ENCODE measurements at places on chromosomes 13 and 19.

- DNase-seq: no peak
Measured at GRCh38 chr13:43661161-43661830, 125.5 kb downstream of the ENOX1 start.

DNA sequence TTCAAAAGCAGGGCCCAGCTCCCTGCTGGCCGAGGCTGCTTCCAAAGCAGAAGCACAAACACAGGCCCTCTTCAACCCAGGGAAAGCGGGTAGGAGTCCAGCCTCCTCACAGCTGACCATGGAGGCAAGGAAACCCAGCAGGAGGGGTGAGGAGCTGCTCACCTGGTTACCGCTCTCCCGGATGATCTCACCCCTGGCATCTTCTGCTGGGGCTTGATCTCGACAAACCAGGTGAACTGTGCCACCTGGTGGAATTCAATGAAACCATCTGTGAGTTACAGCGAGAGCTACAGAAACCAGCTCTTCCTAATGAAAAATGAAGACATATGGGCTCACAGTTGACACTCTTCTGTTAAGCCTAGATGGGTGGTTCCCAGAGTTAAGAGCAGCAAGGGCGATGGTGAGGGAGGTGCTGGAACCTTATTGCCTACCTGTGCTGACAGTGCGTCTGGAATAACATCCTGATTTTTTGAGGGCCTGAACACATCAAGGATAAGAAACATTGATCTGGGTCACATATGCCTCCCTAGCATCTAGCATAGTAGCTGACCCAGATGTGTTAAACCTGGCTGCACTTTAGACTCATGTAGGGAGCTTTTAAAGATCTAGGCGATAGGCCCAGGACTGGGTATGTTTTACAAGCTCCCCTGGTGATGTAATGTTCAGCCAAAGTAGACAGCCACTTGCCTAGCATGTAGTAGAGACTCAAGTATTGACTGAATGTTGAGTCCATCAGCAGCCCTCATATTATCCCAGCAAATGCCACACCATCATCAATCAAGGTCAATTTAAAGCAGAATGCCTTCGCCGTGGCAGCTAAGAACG is 6.1 kb downstream of the DHRS12 start:
- no peak for DNase-seq

DNA sequence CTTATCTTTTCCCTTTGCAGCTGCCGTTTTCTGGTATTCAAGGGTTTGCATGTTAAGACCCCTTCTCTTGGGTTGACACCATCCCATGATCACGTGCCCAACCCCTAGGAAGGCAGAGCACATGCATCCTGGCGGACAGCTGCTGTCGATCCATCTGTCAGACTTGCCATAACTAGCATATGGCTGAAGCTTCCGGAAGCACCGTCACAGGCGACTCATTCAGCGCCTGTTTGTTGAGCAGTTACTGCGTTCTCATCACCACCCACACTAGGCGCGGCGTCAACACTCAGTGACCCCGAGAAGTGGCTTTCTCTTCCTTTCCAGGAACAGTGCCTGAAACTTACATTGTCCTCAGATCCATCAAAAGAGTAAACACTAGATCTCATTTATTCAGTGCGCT is 93.6 kb downstream of the SOX1 start:
- no peak for DNase-seq

DNA sequence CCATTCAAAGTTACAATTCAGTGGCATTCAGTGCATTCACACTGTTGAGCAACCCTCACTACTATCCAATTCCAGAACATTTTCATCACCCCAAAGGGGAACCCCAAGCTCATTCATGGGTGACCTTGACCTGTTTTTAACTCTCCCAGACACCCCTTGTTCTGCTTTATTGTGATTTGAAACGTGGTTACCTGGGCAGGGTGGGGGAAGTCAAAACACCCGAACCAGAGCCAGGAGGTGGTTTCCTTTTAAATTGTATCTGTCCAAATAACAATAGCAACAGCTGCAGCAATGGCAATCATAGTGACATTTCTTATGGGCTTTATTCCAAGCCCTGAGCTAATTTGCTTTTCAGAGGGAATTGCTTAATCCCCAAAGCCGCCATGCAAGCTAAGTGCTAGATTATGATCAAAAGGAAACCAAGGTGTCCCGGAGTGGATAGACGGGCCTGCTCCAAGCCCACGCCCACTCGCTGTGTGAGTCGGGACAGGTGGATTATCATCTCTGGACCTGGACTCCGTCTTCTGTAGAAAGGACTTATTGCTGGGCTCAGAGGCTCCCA is 6.1 kb downstream of the PTGIR start:
- no peak for DNase-seq

DNA sequence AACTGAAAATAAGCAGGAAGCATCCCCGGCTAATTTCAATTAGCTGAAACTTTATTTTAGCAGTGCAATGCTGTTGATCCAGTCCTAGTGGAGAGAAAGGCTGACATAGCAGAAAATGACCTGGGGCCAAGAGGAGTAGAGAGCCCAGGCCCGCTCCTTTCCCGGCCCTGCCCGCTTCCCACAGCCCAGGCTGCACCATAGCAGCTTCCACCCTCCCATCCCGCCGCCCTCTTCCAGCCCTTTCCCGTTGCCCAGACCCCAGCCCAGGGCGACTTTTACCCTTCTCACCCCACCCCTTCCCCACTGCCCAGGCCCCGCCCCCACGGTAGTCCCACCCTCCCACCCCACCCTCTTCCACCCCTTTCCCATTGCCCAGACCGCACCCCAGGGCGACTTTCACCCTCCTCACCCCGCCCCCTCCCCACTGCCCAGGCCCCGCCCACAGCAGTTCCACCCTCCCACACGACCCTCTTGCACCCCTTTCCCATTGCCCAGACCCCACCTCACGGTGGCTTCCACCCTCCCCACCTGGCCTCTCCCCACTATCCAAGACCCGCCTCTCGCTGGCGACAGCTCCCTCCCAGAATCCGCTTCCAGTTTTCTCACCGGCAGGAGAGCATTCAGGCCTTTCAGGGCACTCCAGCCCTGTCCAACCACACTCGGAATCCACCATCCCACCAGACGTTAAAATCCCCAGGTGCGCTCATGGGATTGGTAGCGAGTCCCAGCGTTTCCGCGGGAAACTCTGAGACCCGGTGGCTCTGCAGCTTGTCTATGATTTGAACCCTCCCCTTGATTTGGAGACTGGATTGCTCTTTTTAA is 8.3 kb downstream of the ZNF160 start:
- DNase-seq: no peak

- no peak for DNase-seq
Measured at GRCh38 chr19:14383661-14384555, 2.7 kb downstream of the ADGRE5 start.

DNA sequence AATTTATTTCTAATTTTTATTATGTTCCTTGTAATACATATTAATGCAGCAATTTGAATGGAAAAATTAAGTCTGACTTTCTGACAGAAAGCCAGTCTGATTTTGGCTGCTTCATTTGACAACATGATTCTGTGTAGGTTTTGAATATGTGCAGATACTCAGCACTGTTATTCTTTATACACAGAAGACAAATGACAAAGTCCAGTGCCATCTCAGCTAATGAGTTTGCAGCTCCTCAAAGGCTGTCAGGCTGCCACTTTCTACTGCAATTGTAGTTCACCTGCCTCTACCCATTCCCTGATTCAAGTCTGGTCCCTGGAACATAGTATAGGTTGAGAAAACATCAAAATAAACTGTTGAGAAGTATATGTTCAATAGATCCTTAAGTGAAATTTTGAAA is 2.9 kb upstream of the CHAMP1 start:
- DNase-seq: no peak

GRCh38 chr19:2716275-2716650 is 4.9 kb downstream of the DIRAS1 start:
- DNase-seq: no peak

- DNase-seq: no peak
Measured at GRCh38 chr13:52797176-52797575, 51.3 kb downstream of the PCDH8 start.

DNA sequence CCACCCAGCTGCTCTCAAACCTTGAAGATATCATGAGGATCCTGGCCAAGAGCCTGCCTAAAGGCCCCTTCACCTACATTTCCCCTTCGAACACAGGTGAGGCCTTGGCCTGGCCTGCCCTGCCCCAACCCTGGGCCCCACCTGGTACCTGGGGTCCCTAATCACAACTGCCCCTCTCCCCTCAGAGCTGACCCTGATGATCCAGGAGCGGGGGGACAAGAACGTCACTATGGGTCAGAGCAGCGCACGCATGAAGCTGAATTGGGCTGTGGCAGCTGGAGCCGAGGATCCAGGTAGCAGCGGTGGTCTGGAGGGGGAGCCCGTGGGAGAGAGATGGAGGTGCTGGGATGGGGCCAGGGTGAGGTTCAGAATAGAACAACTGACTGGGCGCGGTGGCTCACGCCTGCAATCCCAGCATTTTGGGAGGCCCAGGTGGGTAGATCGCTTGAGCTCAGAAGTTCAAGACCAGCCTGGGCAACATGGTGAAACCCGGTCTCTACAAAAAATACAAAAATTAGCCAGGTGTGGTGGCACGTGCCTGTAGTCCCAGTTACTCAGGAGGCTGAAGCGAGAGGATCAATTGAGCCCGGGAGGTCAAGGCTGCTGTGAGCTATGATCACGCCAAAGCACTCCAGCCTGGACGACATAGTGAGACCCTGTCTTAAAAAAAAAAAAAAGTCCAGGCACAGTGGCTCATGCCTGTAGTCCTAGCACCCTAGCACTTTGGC is 17.5 kb downstream of the DDX39A start:
- DNase-seq: no peak

GRCh38 chr13:111503905-111504695 is 183.7 kb downstream of the TEX29 start:
- no peak for DNase-seq

GRCh38 chr13:26343816-26344215 is 89.9 kb downstream of the CDK8 start:
- DNase-seq: no peak

DNA sequence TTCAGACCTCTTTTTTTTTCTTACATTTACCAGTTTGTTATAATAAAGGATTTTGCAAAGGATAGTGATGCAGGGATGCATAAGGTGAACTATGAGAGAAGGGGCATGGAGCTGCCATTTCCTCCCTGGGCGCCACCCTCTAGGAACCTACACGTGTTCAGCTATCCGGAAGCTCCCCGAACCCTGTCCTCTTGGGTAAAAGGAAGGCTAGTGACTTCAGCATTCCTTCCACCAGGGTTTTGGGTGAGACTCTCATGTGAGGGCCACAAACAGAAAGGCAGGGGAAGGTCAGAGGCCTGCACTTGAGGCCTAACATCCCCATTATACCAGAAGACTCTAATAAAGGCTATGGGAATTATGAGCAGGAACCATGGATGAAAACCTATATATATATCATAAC is 57.3 kb downstream of the IFT88 start:
- DNase-seq: no peak

- DNase-seq: no peak
Measured at GRCh38 chr19:48793271-48793670, 17.6 kb downstream of the BCAT2 start.

GRCh38 chr19:13952931-13953531 is 722 bp downstream of the DCAF15 start:
- no peak for DNase-seq

GRCh38 chr13:100917011-100917410 is 242.4 kb upstream of the TMTC4 start:
- no peak for DNase-seq

DNA sequence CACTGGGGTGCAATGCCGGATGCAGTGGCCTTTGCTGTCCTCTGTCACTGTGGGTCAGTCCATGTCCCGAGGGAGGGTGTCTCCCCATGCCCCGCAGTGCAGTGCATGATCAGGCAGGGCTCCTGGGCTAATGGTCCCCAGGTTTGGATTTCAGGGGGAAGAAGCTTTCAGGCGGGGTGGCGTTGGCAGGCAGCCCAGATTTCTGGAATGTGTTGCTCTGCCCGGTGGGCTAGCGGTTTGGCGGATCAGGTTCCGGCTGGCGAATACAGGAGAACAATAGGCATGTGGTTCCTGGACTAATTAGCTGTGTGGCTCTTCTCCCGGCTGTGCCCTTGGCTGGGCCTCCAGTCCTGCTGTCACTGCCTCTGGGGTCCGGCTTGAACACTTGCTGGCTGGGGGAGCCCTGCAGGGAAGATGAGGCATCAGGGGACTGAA is 141.3 kb downstream of the FGF9 start:
- DNase-seq: no peak

DNA sequence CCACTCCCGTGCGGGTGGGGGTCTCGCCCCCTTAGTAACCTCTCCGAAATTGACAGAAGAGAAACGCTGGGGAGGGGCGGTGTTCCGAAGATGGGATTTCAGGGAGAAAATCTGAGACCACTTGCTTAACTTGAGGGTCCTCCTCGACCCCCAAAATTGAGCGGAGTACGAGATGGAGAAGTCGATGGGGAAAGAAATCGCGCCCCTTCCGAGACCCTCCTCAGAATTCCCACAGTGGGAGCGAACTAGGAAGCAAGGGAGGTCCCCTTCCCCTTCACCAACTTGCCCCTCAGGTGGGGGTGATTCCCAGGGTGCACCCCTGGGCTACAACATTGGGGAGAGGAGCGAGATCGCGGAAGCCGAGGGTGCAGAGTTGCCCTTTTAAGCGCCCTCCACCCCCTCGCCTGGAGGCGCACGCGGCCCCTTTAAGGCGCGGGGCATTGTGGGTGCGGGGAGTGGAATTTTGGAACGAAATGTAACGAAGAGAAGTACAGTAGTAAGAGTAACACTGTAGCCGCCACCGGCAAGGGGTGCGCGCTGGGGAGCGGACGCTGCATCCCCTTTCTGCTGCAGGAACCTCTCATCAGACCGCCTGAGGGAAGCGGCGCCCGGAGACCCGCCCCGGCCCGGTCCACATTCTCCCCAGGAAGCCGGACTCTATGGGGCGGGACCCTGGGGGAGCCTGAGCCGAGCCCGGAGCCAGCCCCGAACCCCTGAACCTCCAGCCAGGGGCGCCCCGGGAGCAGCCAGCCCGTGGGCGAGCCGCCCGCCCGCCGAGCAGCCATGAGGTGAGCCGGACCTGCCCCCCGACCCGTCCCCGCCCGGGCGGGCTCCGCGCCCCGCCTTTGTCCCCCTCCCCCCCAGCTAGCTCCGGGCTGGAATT is at the start of gene VASP:
TSS of gene VASP (plus strand) at position 491 of the 883 bp plus-strand sequence. CDS start at position 784, 293 bp downstream.
- DNase-seq: peak; percentile 80

GRCh38 chr13:32840989-32841713 is 175.1 kb upstream of the KL start:
- no peak for DNase-seq

- no peak for DNase-seq
Measured at GRCh38 chr19:42253245-42254088, 1.5 kb downstream of the ERF start.

- no peak for DNase-seq
Measured at GRCh38 chr13:76976490-76976889, 15.4 kb upstream of the CLN5 start.

GRCh38 chr19:51689751-51690453 is 3.2 kb upstream of the SPACA6 start:
- DNase-seq: no peak

All from stimulated activated CD8-positive, alpha-beta memory T cell treated with anti-CD3 and anti-CD28 coated beads, Interleukin-7, amount 100 ng/mL, for 24 hours (primary cell).